Eye (tissue), 1 donor: ENCODE measurements at places on chromosomes 7 and 10.

DNA sequence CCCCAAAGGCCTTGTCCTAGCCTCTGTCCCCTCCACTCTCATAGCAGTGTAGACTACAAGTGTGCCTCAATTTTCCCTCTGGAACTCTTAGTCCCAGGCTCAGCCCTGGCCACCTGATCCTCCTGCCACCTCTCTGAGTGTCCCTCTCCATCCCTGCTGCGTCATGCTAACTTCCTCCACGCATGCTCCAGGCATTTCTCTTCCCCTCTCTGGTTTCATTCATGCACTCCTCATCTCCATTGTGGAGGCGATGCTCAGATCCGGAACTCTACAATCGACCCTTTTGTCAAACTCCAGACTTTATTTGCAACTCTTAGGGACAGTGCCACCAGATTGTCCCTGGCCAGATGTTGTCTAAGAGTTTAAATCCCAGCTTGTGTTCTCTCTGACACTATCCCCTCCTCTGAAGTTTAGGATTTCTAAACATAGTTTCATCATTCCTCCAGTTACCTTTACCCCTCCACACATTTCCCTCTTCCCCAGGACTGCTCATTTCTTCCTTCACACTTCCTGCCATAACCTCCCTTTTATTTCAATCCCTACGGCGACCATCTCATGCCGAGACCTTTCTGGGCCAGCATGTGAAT lies 492.6 kb downstream of the PLXNA4 start:
- no peak for DNase-seq

- DNase-seq = no peak
Measured at GRCh38 chr10:48895803-48896195, 43.8 kb downstream of the LRRC18 start.

- no peak for DNase-seq
Measured at GRCh38 chr10:125878957-125879835, 1.9 kb downstream of the DHX32 start.

- DNase-seq = no peak
Measured at GRCh38 chr10:21661935-21662334, 127.9 kb downstream of the MLLT10 start.
